M059J (cell line): ENCODE measurements at places on chromosomes 5 and 9.

DNA sequence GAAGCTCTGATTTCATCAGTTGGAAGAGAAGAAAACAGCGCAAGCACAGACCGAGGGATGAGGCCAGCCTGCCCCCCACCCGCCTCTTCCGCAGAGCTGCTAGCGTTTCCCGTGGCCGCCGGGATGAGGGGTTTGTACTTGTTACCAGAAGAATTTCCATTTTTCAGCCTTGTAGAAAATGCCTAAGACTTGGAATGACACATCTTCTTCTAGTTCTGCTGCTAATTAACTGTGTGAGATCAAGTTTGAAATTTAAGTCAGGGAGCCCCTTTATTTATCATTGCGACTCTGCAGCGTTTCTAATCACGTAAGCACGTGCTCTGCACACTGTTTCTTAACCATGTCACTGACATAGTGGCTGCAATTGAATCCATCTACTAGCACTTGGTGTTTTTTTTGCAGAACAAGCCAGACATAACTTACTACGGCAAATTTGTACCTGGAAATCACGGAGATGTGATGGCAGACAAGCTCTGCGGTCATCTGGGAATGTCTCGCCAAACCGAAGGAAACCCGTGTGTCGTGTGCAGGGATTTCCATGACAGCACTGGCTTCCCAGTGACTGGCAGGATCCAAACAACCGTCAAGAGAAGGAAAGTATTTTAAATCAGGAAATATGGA lies 41.8 kb upstream of the ROR2 start:
- peak; percentile 27 for DNase-seq

DNA sequence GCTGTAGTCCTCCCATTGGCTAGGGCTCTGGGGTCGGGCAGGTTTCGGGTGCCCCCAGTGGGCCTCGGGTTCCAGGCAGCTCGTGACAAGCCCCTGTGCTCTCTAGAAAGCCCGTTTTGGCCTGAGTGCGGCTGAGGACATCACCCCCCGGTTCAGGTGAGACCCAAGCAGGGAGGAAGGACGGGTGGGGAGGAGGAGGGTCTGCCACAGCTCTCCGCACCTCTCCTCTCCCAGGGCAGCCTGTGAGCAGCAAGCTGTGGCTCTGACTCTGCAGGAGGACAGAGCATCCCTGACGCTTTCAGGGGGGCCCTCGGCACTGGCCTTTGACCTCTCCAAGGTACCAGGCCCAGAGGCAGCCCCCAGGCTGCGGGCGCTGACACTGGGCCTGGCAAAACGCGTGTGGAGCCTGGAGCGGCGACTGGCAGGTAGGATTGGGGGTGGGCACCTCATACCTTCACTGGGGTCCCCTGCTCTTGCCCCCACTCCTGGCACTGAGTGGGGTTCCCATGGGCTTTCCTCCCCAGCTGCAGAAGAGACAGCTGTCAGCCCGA lies 672 bp downstream of the PAXX start:
- DNase-seq = no peak

- DNase-seq = no peak
Measured at GRCh38 chr5:72784129-72784528, 32.3 kb upstream of the TNPO1 start.

DNA sequence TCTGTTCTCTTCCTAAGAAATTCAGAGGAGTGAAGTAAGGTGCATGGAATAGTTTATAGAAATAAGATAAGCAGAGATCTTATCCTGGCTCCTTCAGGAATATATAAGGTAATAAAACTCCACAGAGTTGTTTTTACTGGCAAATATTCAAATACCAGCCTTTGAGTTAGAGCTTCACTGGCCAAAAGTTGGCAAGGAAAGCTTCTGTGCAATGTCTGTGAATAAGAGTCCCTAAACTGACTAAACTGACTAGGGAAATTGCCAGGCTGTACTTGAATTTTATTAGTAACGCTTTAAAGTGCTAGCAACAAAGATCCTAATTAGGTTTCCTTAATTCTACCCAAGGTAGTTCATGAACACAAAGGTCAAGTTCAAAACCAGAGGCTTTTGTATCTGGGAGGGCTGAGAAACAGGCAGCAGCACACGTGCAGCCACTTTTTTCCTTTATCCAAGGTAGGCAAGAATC lies 131.1 kb upstream of the MPDZ start:
- peak; percentile 77 for DNase-seq

DNA sequence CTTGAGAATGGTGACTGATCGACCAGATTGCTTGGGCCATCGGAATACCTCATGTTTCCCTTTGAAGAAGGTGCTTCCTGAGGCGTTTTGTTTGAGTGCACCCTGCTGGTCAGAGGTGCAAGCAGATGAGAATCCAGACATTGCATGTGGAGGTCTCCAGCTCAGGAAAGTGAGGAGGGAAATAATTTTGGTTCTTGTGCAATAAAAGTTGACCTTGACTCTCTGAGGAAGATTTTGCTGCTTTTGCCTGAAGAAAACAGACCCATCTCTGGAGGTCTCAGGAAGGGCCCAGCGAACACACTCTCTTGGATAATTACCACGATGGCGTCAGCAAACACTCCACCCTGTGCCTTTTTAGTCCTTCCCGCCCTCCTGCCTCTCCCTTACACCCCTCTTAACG lies 69.7 kb downstream of the GRAMD2B start:
- no peak for DNase-seq

DNA sequence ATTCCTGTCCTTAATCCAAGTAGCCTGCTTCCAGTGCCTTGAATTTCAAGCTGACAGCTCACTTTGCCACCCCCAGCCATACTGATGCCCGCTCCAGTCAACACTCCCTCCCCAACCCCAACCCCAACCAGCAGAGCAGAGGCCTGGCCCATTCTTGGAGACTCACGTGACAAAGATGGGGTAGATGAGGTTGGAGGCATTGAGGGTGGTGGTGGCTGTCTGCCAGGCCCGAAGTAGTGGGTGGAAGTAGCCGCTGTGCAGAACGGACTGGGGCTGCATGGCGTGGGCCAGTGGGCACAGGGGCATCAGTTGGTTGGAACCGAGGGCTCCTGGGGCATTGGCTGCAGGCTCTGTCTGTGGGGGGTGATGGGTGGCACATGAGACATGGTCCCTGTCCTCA lies 7.8 kb downstream of the ALAD start:
- no peak for DNase-seq

DNA sequence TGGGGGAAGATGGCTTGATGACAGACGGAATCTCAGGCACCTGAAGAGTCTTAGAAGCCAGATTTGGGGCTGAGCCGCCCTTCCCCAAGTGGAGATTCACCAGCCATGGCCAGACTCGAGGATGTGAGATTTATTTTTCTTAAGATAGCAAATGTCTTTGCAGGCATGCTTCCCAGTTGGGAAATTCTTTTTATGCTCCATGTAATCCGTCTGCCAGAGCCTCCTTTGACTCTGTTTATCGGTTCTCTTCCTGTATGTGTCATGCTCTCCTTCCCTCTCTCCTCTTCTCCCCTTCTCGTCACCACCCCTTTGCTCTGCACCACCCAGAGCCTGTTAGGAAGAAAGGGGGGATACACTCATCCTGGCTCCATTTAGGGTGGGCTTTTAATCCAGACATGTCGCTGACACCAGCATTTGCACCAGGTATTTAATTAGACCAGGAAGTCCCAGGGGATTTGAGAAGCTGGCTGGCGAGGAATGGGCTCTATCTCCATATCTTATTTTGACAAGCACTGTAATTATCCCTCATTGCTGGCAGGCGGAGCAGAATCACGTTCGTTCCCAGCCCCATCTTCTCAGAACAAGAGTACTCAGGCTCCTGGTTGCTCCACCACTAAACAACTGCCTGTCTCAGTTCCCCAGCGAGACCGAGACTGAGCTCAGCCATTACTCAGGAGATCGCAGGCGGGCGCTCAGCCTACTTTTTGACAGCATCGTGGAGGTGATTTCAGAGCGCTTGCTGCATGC lies 50.9 kb downstream of the KCNIP1 start:
- DNase-seq = peak; percentile 46

- no peak for DNase-seq
Measured at GRCh38 chr9:129109537-129109903, 1.1 kb downstream of the CRAT start.

DNA sequence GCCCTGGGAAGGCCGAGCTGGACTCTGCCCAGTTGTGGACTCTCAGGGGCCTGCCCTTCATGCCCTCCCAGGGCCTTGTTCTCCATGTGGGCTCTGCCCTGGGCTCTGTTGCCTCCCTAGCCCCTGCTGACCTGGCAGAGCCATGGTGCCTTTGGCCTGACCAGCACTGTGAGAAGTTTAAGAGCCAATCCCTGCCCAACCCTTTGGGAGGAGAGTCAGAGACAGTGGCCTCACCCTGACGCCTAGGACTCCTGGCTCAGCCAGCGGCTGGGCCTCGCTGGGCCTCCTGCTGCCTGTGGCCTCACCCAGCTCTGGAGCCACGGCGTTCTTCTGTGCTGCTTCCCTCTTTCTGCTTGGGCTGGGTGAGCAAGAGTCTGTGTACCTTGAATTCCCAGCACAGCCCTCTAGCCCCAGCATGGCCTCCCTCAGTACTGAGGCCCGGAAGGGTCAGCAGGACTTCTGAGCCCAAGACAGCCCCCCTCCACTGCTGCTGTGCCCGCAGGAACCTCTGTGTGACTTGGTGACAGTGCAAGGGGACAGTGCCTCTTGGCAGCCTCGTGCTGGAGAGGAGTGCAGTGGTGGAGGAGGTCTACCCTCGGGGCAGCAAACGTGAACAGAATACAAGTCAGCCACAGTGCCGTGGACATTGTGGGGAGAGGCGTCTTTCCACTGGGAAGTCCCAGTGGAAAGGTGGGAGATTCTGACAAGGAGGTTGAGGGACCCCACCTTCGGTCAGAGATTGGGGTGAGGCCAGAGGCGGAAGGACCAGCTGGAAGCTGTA lies 97.4 kb downstream of the CACNA1B start:
- DNase-seq = no peak

GRCh38 chr5:133727636-133728035 lies 115.3 kb upstream of the FSTL4 start:
- no peak for DNase-seq

GRCh38 chr5:127934791-127935256 lies 148.7 kb upstream of the SLC12A2 start:
- DNase-seq = peak; percentile 98

DNA sequence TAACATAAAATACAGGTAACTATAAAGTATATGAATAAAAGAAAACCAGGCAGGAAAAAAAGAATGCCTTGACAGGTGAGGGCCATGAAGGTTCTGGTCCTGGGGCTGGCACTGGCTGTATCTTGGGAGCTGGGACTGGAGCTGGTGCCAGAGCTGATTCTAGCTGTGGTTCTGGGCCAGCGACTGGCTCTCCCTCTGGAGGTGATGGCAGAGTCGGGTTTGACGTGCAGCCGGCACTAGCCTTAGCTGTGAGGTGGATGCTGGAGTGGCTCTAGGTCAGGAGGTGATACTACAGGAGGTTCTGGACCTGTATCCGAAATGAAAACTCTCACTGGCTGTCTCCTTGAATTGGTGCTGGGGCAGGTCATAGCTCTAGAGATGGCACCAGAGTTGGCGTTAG lies 22.3 kb downstream of the OBP2B start:
- no peak for DNase-seq

DNA sequence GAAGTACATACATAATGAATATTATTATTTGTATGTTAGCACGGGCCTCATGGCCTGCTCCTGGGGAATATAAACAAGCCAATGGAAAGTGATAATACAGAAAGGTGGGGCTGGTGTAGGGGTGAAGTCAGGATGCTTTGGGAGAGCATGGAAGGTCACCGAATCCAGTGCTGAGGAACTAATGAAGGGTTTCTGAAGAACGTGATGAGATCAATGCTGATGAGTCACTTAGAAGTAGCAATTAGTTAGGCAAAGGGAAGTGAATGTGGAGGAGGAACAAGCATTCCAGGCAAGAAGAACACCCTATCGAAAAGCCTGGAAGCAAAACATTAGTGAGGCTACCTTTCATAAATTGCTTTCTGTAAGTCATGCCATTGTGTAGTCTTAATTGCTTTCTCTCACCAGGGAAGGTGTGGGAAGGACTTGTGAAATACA lies 2.1 kb downstream of the ANXA1 start:
- peak; percentile 81 for DNase-seq

DNA sequence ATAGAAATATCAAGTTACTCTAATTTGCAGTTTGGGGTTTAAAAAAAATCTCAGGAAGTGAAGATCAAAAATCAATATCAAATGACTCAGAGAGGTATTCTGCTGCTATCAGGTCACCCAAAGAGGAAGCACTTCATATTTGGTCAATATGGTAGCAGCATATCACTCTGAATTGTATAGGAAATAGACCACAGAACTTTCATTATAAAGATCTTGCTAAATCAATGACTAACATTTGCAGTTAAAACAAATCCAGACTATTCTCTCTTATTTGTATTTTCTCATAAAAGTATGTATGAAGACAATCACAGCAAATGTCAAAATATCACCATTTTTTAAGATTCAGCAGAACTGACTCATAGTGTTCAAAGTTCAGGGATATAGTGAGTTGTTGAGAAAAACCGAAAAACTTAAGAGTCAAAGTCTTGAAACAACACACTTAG lies 105.8 kb upstream of the PCSK1 start:
- DNase-seq = no peak

DNA sequence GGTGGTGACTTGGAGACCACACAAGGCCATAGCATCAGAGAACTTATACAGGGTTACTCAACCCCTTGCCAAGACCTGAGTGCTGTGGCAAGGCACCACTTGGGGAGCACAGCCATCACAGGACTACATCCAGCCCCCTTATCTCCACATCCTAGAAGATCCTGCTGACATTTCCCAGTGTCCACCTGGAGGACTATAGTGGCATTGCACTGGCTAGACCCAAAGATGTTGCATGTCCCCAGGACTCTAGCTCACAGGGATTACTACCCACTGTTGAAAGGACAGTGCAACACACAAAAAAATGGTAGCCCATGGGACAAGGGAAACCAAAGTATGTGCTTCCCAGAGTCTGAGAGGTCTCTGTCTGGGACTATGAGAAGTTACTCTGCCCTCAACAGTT lies 411.1 kb upstream of the NUDT12 start:
- no peak for DNase-seq

GRCh38 chr9:129236441-129237145 lies 58.5 kb upstream of the IER5L start:
- DNase-seq = no peak

- peak; percentile 82 for DNase-seq
Measured at GRCh38 chr9:71663216-71663615, 105.1 kb downstream of the CEMIP2 start.

- no peak for DNase-seq
Measured at GRCh38 chr5:146523698-146524097, 7.7 kb upstream of the GPR151 start.

- no peak for DNase-seq
Measured at GRCh38 chr5:14557791-14558415, 23.7 kb upstream of the OTULINL start.

GRCh38 chr5:67192719-67193438 lies 3.7 kb downstream of the CD180 start:
- no peak for DNase-seq

DNA sequence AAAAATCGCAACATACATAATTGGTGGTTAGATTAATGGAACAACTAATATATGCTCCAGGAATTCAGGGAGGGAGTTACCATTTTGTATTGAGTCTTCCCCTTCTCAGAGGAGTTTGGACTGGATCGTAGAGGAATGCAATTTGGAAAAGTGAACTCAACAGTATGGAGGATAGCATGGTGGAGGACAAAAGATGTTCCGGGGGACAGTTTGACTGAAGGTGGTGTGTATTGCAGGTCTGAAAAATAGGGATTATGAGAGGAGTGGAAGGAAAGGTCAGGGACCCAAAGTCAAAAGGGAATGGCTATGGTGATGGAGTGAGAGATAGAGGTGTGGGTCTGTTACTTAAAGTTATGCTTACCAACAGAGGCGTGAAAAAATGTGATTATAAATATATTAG lies 1.5 kb downstream of the DNAJC21 start:
- no peak for DNase-seq

GRCh38 chr5:171647043-171647903 lies 138.3 kb upstream of the SMIM23 start:
- peak; percentile 80 for DNase-seq
